ENCODE measurements at places on chromosomes 5 and 9.

- no peak for DNase-seq
Measured at GRCh38 chr9:90637626-90638025, 5.0 kb downstream of the DIRAS2 start.

GRCh38 chr9:27527702-27528075 is 1.9 kb downstream of the MOB3B start:
- no peak for DNase-seq

DNA sequence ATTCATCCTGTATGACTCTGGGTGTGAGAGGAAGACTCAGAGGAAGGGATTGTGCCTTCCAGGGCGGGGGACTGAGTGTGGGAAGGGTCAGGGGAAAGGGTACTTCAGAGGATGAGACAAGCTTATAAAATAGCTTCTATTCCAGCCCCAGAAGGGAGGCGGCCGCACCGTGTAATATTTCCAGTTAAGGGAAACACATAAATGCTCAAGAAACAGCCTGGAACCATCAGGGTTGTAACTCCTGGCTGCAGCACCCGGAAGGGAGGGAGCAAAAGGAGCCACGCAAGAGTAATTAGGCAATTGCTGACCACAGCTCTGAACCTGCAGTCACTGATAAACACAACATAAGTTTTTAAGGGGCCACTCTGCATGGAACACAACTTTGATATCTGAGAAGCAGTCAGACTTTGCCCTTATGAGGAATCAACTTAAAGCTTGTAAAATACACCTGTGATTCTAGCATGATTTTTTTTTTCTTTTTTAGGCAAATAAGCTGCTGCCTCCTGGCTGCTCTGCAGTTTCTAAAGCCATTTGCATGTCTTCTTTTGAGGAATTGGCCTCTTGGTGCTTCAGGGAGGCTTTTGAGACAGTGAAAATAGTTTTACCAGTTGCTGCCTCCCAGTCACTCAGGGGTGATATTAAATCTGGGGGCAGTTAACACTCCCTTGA is 382.7 kb downstream of the ENC1 start:
- no peak for DNase-seq

DNA sequence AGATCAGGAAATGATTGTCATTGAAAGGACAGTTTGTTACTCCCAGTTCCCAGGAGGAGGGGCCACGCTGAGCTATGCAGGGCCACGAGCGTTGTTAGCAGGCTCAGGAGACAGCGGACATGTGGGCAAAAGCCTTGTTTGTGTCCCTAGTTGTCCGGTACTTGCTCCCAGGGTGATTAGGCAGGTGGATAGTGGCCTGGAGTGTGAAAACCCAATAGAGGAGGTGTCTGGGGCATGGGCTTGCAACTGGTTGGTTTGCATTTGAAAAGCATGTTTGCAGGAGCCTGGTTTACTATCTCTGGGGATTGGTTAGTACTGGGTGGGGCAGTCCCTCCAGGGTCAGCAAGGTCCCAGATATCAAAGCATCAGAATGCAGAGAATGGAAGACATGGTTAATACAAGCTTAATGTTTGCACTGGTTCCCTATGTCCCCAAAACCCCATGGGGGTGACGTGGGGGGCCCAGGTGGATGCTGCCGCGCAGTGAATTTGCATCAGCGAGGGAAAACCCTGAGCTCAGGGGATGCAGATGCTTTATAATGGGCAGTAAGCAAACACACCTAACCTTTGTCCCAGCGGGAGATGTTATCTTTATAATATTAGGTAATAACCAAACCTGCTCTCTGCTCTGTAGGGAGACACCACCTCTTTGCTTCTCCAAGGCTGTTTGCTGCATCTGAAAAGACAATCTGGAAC is 39.7 kb downstream of the ROPN1L start:
- DNase-seq = no peak

DNA sequence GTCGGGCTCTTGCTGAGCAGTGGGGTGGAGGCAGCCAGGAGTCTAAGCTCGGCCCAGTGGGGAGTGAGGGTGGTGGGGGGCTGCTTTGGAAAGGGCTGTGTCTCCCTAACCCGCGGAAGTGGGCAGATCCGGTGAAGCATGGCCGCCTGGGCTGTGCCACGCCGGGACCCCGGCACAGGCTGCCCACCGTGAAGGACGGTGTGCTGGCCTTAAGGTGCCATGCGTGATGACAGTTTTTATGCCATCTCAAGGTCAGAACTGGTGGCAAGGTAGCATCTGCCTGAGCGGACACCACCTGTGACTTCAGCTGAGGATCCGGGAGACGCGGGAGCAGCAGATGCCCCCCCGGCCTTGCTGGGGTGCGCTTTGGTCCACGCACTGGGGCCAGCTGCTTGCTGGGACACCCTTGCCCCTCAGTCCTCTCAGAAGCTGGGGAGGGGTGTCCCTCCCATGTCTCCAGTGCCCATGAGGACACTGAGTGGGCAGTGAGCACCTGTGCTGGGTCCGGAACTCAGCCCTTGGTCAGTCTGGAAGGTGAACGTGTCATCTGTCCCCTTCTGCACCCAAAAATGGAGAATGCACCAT is 53.9 kb downstream of the AHRR start:
- DNase-seq = no peak

- no peak for DNase-seq
Measured at GRCh38 chr9:95552814-95553546, 36.2 kb upstream of the PTCH1 start.

- no peak for DNase-seq
Measured at GRCh38 chr5:74934949-74935751, 69.0 kb upstream of the FAM169A start.

GRCh38 chr5:90878081-90878480 is 319.5 kb downstream of the ADGRV1 start:
- DNase-seq = no peak

DNA sequence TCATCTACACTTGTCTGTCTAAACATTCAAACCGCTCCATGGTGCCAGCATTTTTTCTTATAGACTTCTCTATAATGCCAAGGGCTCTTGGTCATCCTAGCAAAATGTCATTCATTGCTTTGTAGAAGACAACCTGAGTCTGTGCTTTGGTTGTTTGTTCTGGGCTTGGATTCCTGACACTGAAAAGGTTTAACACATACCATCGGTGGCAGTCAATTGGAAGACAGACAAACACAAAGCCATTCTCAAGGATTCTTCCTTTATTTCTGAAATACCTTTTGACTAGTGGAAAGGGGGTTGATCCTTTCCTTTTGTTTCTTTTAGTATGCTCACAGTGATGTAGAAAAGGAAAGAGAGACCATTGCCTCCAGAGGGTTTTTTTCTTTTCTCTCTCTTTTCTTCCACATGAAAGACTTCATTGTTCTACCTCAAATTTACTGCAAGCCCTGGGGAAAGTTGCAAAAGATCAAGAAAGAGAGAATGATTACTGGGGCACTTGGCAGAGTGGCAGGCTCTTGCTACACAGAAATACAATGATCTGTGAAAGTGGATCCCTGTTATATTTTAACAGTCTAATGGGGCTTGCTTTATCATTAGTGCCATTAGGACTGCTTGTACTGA is 66.4 kb upstream of the TMC1 start:
- DNase-seq = no peak

DNA sequence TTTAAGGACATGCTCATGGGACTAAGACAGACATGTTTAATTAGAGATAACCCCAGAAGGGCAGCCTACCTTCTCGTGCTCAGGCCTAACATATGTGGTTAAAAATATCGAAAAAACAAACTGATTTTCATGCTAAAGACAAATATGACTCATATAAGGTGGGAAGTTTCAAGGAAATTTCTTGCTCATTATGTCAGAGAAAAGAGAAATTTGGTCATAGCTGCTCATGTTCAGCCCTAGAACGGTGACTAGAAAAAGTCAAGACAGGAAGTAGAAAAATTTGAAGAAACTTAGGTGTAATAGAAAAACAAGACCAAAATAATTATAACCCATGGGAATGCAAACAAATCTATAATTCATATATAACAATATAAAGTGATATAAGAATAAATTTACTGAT is 120.6 kb downstream of the PRDM9 start:
- DNase-seq = no peak

DNA sequence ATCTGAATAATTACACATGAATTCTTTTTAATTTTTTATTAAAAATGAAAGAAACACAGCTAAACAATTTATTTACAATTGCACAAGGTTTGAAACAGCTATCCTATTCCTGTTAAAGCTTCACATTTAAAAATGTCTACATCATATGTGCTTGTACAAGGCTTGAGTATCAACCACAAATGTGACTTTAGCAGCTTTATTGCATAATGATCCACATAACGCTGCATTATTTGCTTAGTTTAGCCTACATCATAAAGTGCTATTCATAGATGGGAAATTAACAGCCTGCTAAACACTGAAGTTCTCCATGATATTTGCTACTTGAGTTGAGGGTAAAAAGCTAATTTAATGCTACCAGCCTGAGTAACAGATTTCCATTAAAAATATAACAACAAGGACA is 45.0 kb downstream of the TRIM36 start:
- DNase-seq = no peak

DNA sequence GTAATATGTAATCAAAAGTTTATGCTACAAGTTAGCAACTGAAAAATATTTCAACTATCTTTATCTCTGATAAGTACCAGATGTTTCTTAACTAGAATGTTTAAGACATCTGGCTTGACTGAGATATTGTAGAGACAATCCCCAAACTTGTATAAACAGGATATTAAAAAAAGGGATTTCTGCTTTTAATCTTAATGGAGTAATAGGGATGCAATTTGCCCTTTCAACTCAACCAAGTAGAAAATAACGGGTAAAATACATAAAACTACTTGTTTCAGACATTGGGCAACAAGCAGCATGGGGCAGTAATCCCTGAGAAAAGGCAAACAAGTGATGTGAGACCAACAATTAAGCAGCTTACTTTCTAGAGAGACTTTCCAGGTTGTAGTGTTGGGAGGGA is 9.4 kb upstream of the ADAMTS12 start:
- DNase-seq = no peak

DNA sequence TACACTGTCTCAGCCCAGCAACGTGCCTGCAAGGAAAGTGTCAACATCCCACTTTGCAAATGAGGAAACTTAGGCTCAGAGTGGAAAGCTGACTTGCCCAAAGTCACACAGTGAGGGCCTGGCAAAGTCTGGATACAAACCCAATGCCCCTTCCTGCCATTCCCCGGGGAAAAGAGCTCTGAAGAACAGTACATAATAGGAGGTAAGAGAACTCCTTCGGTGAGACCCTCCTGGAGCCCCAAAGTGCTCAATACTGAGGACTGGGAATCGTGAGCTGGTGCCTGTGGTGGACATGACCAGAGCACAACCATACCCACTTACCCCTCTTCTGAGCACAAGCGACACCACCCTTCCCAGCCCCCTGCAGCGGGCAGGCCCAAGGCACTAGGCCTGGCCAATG is 13.4 kb upstream of the CPLX2 start:
- no peak for DNase-seq

GRCh38 chr9:88477300-88477751 is 57.7 kb upstream of the NXNL2 start:
- no peak for DNase-seq

DNA sequence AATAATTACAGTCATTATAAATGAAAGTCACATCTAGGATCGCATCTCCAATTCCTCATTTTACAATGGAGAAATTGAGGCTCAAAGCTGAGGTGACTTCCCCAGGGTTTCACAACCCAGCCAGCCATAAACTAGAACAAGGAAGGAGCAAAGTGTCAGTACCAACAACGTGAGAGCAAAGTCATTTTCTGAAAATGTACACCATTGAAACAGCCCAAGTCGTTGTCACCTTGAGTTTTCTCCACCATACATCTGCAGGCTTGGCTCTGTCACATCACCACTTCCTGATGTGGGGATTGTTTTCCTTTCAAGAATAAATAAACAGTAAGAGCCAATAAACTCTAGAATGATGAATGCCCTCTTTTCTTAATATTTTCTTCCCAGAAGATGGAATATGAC is 184.5 kb upstream of the PTGER4 start:
- DNase-seq = no peak

DNA sequence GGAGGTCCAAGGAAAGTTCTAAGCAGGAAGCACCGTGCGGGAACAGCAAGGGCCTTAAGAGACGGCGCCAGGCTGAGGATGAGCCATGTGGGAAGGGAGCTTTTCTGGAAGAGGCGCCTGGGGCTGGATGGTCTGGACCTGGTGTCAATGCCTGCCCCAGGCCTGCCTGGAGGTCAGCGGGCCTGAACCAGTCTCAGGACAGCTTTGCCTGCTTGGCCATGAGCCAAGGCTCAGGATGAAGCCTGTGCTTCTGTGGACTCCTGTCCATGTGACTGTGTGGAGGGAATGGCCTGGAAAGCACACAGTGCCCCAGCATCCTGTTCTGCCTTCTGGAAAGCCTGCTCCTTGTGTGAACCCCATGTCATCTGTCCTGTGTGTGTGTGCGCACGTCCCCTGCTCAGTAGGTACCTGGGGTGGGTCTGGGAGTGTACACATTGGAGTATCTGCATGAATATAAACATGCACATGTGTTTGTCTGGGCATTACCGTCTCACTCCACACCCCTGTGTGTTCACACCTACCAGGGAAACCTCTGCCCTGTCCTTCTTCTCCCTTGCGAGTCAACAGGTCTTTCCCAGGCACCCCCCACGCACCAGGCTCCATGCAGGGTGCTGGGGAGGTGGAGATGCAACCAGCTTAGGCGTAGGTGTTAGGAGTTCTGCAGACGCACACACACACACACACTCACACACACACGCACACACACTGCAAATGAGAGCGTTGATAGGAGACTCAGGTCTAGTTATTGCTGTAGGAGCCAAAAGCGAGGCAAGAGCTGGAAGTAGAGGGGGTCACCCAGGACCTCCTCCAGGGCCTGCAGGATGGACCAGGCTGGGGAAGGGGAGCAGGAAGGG is 24.8 kb downstream of the DAB2IP start:
- DNase-seq = no peak

- no peak for DNase-seq
Measured at GRCh38 chr5:57174128-57174889, 450 bp downstream of the GPBP1 start.

DNA sequence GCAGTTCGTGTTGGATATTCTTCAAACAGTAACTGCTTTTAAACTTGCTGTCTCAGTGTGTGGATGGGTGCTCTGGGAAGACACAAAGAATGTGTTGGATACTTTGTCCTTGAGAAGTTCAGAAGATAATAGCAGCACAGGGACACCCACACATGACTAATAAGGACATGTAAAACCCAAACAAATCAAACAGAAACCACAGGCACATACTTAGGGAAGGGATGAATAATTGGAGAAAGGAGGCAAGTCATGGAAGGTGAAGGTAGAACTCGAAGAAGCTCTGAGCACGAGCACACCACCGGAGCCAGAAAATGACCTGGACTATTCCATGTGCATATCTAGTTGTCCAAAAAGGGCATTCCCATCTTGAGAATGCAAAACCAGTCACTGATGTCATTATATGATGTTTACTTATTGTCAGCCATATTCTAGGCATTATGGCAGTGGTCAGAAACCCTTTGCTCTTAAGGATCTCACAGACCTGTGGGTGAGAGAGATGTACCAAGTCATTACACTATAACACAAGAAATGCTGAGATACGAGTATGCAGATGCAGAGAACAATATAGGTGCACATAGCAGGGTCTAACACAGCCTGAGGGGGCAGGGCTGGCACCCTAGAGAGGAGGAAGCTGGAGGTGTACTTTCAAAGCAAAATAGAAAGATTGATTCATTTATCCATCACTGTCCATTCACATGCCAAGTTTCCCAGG is 152.9 kb downstream of the PIK3R1 start:
- no peak for DNase-seq
